Activated naive CD4-positive, alpha-beta T cell (primary cell): ENCODE measurements at places on chromosomes 2 and 18.

DNA sequence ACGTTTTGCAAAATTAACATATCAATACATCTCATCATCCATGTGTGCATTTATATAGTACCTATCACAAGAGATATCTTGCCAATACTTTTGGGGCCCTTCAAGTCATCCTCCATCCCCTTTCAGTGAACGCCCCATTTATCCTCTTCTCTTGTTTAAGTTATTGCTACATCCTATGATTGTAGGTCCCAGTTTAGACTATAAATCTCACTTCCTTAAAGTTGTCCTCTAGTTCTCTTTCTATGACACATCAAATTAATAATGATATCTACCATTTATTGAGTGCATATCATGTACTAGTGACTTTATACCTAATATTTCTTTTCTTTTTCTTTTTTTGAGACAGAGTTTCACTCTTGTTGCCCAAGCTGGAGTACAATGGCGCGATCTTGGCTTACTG is 28.8 kb upstream of the FBXO11 start:
- no peak for DNase-seq

DNA sequence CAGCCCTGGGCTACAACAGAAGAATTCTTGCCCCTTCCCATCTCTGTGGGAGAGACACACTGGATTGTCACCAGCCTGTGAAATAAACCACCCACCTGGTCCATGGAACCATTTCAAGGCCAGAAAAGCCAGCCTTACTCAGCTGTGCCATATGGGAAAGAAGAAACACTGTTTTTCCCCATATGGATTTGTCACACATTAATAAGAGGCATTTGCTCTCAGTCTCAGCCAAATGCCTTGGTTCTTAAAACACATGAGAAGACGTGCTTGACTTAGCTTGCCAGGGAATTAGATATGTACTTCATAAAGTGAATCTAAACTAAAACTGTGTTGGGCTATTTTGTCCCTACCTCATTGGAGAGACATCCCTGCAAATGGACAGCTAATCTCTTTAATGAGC is 308.6 kb upstream of the TNP1 start:
- DNase-seq: no peak

DNA sequence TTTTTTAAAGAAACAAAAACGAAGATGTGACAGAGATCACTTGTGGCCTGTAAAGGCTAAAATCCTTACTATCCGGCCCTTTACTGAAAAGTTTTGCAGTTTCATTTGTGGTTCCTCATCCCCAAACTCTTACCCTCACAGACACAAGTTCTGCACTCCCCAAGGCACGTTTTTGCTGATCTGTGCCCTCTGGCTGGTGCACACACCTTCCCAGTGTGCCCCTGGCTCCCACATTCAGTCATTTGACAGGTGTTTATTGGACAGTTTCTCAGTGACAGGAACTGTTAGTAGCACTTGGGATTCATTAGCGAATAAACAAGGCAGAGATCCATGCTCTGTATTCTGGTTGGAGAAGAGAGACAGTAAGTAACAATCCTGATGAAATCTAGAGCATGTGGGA is 22.8 kb downstream of the ZAP70 start:
- DNase-seq: no peak

- no peak for DNase-seq
These were observed 15.5 kb downstream of the CYP26B1 start for GRCh38 chr2:72131916-72132841.

DNA sequence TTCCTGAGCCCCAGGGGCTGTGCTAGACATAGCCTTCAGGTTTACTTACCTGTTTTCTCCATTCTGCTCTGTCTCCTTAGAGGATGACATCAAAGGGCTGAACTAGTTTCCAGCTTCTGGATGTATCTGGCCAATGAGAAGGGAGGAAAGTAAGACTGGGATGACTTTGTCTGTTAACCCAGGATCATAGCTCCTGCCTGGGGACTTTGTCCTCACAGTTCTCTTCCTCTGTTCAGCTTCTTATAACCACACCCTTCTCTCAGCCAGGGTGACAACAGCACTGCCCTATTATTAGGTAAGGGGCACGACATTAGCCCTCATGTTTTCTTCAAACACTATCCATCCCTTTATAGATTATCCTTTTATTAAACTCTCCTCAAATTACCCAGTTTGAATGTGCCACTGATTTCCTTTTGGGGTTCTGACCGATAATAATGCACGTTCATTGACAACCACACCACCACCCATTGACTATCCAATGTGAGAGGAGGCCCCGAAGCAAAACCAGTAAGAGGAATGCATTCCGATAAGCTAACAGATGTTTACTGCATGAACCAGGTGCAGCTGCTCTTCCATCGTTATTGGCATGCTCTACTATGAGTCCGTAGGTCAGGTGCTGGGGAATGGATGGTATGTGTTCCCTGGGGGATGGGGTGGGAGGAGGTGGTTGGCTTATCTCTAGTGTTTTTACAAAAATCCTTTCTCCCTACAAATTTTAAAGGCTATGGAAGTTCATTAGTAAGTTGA is 23.5 kb downstream of the TSN start:
- no peak for DNase-seq

DNA sequence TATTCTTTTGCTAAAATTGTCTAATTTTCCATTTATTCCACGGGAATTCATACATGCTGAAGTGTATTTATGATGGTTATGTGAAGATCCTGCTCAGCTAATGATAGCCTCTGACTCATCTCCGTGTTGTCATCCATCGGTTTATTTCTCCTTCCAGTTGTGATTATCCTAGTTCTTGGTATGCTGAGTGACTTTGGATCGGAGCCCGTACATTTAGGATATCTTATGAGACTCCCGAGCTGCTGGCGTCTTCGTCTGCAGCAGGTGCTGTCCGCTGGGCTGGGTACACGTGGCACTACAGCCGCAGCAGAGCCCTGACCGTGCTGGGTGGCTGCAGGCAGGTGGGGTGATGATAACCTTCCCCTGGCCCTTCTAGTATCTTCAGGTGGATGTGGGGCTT is 40.1 kb upstream of the GALR1 start:
- DNase-seq: no peak

GRCh38 chr2:235854276-235854675 is 313.9 kb downstream of the GBX2 start:
- DNase-seq: no peak

DNA sequence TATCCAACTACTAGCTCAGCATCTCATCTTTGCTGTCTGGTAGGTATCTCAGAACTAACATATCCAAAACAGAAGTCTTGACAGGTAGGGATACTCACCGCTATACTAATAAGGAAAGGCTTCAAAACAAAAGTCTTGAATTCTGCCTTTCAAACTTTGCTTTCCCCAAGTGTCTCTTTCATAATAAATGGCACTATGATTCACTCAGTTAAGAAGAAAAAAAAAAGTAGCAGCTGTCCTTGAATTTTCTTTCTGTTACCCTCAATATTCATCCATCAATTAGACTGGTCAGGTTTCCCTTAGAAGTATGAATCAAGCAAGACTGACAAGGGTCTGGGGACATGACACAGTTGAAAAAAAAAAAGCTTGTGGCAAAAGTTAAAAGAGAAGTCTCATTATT is 175.1 kb downstream of the GULP1 start:
- DNase-seq: no peak

GRCh38 chr18:54069729-54070128 is 154.7 kb downstream of the MBD2 start:
- no peak for DNase-seq

DNA sequence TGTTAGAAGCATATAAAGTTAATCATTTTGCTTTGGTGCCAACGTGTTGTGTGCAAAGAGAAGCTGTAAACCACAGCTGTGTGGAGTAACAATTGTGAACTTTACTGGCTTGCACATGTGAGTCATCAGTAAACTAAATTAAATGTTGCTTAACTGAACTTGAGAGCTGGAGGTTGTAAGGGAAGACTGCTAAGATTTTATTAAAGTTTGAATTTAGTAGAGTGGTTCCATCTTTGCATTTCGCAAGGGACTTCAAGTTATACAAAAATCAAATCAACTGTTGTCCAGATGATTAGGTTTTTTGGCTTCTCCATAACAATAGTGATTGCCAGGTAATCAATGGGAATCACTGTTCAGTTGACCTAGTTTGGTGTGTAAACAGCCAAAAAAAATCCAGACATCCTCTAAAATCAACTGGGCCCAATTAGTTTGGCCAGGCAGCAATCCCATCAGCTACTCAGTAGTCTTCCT is 247.4 kb downstream of the MYO3B start:
- DNase-seq: no peak

GRCh38 chr18:79869591-79870300 is 72.0 kb downstream of the KCNG2 start:
- DNase-seq: no peak

DNA sequence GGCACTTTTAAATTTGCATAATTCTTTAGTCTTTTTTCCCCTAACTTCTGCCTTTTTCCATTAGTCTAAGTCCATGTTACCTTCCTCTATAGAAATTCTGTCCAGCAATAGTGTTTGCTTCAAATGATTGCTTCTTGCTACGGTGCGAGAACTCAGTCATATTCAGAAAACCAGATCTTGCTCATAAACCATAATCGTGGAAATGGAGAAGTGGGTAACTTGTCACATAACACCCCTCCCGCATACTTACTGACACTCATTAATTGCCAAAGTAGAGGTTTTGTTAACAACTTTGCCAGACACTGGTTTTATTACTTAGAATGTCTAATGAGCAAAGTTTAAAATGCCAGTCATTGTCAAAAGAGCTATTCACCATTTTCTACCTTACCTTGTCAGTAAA is 94.3 kb upstream of the TWSG1 start:
- no peak for DNase-seq

GRCh38 chr2:178450524-178450773 is 526 bp downstream of the PRKRA start:
- DNase-seq: no peak
